ENCODE measurements at places on chromosomes 2 and 18.

GRCh38 chr2:231732604-231733003 lies 24.3 kb downstream of the PTMA start:
- DNase-seq, result no peak

DNA sequence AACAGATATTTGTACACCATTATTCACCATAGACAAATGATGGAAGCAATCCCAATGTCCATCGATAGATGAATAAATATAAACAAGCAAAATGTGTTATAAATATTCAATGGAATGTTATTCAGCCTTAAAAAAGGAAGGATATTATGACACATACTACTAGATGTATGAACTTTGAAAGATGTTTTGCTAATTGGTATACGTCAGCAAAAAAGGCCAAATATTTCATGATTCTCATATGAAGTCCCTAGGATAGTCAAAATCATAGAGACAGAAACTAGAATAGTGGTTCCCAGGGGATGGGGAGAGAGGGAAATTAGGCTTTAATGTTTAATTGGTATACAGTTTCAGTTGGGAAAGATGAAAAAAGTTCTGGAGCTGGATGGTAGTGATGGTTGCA lies 85.2 kb downstream of the FSIP2 start:
- no peak for DNase-seq

GRCh38 chr18:25672490-25672889 lies 320.5 kb upstream of the ZNF521 start:
- no peak for DNase-seq

- no peak for DNase-seq
Measured at GRCh38 chr2:218172845-218173244, 6.1 kb upstream of the CXCR1 start.

- DNase-seq, result no peak
Measured at GRCh38 chr2:95234286-95234785, 27.0 kb downstream of the ZNF892 start.

GRCh38 chr2:233115121-233115520 lies 55.0 kb downstream of the INPP5D start:
- DNase-seq, result no peak

DNA sequence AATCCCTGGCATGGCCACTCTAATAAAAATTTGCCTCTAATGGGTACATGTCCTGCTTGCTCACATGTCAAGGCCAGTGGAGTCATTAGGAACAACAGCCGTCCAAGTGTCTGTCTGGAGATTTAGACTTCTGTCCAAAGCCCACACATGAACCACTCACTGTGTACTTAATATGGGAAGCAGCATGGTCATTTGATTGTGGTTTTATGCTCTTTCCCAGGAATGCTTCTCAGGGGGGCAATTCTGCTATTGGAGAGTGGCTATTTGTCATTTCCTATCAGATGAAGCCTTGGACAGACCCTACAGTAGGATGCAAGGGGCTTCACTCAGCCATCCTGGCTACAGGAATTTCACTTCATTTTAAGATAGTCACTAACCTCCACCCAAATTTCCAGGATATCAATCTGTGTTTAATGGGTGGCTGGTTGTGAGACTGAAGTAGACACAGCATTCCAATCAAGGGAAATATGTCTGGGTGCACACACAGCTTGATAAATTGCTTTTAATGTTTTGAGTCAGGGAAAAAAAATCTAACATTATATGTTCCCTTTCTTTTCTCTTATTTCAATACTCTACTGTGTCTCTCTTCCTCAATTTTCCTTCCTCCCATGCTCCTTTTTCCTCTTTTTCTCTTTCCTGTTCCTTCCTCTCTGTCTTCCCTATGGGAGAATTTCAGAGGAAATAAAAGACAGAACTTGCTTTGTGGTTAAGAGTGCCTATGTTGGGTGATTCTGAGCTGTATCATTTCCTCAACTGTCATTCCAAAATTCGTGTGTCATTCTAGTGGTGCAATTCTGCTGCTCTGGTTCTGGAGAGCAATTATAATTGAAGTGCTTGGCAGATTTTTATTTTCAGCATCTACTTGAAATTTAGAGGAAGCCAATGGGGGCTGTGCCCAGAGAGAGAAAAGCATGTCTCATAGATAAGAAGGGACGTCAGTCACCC lies 320.1 kb downstream of the OSR1 start:
- no peak for DNase-seq

DNA sequence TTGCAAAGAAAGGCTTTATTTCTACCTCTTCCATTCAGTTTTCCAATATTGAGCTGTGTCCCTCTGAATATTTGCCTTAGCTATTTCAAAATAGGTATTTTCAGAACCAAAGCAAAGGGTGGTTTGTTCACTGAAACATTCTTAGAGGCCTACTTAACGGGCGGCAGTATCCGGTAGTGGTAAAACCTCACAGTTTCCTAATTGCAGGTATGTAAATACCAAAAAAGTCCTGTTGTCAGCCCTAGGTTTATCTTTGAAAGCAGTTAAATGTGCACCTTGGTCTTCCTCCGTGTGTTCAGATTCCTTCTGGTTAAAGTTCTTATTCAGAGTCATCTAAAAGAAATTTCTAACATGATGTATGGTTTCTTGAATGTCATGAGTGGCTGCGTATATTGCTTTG lies 38.9 kb downstream of the CCNT2 start:
- DNase-seq, result no peak

DNA sequence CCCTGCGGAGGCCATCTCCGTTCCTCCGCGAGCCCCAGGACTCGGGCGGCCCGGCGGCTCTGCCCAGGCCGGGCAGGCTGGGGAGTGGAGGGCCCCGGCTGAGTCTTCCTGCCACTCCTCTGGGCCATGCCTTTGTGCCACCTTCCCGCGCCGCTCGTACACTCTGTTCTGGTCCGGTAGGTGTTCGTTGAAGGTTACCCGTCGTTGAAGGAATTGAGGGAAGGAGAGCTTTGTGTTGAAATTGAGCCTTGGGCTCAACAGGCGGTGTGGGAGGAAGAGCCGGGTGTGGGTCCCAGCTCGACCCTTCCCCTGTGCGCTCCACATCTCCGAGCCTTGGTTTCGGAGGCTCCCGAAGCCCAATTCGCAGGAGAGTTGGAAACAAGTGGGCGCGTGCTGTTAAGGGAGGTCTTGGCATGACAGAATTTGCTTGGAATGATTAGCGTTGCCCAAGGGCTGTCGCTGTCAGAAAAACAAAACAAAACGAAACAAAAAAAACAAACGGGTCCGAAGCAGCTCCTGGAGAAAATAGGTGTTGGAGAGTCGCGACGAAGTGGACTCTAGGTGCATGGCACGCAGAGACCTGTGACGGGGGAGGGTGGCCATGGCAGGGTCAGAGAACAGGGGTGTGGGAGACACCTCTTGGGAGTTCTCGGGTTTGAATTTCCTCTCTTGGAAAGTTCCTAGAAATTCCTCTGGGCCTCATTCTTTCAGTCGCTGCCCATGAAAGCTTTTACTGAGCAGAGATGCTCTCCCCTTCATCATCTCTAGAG lies 1.2 kb upstream of the MZT2A start:
- DNase-seq, result no peak

DNA sequence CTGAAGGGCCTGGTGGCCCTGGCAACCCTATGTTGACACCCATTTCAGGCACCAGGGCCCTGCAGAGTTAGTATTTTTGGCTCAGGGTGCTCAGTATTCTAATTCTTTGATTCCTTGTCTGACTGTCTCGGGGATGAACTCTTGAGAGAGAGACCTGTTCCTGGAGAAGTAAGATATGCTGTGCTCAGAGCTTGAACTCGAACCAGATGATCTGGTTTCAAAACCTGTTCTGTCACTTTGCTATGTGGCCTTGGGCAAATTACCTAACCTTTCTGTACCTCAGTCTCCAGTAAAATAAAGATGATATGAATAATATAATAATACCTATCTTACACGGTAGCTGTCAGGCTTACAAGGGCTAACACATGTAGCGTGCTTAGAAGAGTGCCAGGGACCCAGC lies 294.2 kb downstream of the DYSF start:
- no peak for DNase-seq

GRCh38 chr2:144586476-144586875 lies 66.6 kb upstream of the ZEB2 start:
- DNase-seq, result no peak

DNA sequence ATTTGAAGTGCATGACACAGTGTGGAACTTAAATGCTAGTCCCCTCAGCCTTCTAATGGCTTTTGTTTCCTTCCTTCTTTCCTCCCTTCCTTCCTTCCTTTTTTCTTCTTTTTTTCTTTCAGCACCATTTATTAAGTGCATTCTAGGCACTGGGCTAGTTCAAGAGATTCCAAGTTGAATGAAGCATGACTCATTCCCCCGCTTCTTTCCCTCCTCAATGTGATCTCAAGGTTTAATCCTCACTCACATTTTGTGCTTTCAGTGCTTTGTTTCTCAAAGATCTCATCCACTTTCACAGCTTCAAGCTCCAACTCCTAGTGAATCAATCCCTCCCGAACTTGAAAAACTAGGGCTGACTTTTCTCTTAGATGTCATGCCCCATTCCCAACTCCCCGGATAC lies 90.1 kb downstream of the LBH start:
- DNase-seq, result no peak

DNA sequence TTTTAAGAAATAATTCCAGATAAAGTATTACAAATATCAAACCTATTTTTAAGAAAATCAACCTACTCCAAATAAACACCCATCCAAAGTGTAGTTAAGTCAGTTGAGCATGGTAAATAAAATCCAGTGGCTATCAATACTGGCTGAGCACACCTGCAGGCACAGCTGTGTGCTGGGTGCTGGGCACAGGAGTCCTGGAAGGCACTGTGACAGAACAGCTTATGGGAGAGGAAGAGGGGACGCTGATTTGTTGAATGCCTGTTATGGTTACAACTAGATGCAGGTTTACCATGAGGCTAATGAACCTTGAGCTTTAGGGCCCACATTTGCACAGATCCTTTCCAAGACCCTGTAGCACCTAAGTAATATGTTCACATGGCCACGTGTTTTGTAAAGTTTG lies 202.7 kb downstream of the MTX2 start:
- DNase-seq, result no peak

- no peak for DNase-seq
Measured at GRCh38 chr2:50327906-50328305, 704.0 kb downstream of the NRXN1 start.

GRCh38 chr2:217177720-217178119 lies 317.9 kb upstream of the TNP1 start:
- DNase-seq, result no peak

- no peak for DNase-seq
Measured at GRCh38 chr2:236177967-236178889, 10.0 kb upstream of the GBX2 start.

DNA sequence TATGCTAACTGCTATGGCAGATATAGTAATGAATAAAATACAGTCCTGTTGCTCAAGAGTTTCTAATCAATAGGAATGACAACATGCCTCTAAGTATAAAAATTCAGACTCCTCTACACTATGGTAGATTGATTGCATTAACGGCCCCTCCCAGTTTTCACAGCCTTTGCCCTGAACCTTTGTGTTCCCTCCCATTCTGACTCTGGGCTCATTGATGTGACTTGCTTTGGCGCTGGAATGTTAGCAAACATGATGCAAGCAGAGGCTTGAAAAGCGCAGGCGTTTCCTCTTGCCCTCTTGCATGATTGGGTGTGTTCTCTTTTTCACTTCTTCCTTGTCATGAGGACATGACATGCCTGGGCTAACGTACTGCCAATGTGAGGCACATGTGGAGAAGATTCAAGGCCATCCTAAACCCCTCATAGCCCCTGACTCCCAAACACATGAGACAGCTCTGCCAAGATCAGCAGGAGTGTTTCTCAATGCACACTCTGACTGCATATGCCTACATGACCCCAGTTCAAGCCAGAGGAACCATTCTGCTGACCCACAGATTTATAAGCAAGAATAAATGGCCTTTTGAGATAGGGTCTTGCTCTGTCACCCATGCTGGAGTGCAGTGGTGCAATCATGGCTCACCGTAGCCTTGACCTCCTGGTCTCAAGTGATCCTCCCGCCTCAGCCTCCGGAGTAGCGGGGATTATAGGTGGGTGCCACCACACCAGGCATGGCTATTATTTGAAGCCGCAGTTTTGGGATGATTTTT lies 49.7 kb upstream of the CD28 start:
- DNase-seq, result no peak
